ENCODE measurements at places on chromosomes 6 and 20.

DNA sequence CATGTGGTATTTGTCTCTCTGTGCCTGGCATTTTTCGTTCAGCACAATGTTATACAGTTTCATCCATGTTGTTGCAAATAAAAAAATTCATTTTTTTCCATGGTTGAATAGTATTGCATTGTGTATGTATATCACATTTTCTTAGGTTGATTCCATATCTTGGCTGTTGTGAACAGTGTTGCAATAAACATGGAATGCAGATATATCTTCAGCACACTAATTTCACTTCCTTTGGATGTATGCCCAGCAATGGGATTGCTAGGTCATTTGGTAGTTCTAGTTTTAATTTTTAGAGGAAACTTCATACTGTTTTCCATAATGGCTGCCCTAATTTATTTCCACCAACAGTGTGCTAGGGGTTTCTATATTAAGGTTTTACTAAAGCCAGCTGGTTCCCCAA lies 52.6 kb downstream of the GFRAL start:
- DNase-seq, result no peak

DNA sequence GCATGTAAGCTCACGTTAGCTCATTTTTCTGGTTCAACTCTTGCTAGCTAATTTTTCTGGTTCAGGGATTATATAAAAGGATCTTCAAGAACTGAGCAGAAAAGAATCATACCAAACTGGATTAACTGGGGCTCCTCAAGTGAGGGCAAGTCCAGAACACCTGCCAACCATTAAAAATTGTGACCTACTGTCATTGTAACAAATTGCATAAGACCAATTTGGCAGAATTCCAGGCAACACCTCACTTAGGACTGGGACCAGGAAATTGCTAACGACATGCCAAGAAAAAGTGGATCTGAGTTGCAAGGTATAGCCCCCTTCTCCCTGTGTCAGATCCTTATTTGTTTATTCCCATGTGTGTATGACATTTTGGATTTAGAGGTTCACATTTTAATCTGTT lies 216.6 kb downstream of the HIVEP2 start:
- DNase-seq, result no peak

- no peak for DNase-seq
Observed at GRCh38 chr6:97412511-97412910, 129.5 kb upstream of the MMS22L start.

DNA sequence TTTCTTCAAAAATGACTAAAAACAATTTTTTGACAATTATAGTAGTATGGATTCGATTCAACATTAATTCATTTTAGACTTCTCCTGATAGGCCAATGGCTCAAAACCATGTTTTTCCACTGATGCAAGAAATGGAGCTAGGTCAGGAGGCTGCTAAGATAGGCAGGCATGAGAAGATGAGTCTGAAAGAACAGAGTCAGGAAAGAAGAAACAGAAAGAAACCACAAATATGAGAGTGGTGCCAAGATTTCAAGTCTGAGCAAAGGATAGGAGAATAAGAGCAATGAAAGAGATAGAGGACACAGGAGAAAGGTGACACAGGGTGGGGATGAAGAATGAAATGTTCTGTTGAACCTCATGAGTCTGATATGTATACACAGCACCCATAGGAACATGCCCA lies 112.2 kb downstream of the TASP1 start:
- no peak for DNase-seq

GRCh38 chr6:85432554-85432953 lies 17.3 kb upstream of the NT5E start:
- no peak for DNase-seq

GRCh38 chr6:41426438-41426851 lies 91.0 kb downstream of the NCR2 start:
- no peak for DNase-seq

DNA sequence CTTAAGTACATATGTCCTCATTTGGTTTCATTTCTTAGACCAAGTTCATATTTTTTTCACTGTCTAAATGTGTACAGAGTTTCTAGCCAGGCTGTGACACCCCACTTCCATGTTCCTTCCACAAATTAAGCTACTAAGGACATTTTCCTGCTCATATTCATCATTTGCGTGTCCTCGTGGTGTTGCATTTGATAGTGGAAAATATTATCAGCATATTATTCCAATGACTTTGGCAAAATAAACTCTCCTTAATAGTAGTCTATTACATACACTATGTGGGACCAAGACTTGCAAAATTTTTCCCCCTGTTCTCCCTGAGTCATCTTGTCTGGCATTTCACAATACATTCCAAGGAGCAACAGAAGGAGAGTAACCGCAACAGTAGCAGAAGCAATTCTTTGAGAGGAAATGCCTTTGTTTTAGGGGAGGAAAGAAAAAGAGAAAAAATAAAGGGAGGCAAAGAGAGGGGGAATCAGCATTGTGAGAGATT lies 599.2 kb downstream of the COL12A1 start:
- DNase-seq, result no peak

GRCh38 chr6:113102761-113103160 lies 754.4 kb upstream of the MARCKS start:
- no peak for DNase-seq

DNA sequence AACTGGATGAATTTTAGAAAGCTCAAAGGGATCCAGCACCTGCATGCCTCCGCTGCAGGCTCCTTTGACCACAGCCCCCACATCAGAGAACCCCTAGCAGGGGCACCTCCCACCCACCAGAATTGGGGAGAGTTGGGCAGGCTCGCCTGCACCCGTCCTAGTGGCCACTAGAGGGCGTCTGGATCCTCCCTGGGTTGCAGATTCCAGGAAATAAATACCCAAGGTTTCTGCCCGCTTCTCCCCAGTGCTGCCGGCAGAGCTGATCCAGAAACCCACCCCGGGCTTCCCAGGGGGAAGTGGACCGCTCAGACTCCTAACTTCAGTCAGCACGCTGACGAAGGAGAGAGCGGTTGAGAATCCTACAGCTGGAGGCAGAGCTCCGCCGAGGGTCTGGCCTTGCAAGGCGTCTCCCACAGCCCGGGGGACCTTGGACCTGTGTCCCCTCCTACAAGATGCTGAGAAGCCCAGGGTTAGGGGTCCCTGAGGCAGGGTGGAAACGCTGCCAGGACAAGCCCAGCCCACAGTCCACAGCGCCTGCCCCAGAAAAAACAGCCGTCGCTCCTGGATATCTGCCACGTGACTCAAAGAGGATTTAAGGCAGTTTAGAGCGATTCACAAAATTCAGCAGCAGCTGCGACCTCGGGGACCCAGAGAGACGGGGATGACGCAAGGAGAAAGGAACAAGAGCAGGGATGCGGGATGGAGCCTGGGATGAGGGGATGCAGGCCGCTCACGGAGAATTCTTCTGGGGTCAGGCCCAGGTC lies 32.6 kb upstream of the PHACTR3 start:
- peak; percentile 81 for DNase-seq

- DNase-seq, result no peak
Observed at GRCh38 chr6:56714982-56715456, 72.3 kb upstream of the DST start.

DNA sequence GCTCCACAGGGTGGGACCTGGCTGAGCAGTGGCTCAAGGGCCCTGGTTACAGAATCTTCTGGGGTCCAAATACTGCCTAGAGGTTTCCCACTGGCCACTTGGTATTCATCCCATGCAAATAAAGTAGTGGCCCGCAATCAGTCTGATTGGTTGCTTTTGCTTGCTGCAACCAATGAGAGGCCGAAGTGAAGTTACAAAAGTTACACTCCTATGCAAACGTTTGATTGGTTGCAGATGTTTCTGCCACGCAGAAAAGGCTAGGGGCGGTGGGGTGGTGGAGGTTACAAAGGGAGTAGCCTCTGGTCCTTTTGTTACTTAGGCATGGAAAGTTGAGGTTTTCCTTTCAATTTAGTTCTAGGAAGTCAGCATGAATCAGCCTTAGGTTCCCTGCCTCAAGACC lies 3.6 kb upstream of the NHLRC1 start:
- DNase-seq, result no peak

DNA sequence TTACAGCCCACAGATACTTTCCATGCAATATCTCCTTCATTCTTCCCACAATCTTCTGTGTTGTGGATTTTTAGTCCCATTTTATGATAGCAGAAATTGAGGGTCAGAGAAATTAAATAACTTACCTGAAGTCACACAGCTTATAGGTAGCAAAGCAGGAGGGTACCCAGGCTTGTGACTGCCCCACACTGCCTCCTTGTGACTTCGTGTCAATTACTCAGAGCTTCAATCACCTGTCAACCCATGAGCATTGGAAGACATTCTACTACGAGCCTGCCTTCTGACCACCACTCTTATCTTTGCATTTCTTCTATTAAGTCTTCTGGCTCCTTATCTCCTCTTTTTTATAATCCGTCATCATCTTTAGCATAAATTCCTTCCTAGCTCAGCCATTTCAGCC lies 71.6 kb upstream of the NRSN1 start:
- DNase-seq, result no peak

DNA sequence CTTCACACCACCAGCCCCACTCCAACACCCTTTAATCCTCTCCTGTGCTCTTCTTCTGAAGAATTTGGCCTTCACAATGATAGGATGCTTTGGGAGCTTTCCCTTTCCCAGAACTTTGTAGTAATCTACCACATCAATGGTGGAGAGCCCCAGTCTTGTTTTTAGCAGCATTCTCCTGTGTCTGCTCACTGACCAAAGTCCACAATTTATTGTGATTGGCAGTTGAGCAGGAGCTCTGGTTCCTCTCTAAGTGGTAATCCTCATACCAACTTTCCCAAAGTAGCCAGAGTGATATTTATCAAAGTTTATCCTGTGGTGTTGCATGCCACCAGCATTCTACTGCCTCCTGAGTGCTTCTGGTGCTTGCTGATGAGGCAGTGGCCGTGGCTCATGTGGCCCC lies 29.0 kb upstream of the OPN5 start:
- no peak for DNase-seq

DNA sequence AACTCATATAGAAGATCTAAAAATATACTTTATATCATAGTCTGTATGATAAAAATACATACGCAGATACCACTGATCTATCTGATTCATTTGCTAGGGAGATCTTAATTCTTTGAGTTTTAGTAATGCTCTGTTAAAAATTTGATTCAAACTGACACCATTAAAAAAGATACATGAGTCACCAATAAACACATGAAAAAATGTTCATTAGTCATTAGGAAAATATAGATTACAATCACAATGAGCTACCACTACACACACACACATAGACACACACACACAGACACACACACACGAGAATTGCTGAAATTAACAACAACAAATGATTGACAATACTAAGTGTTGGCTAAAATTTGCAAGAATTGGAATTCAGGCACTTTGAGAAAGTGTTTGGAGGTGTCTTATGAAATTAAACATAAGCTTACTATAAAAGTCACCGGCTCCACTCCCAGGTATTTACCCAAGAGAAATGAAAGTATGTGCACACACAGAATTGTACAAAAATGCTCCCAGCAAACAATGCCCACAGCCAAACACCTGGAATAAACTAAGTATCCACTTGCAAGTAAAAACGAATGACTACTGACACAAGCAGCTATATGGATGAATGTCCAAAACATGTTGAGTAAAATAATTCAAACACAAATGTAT lies 117.7 kb upstream of the GGTLC1 start:
- DNase-seq, result no peak

GRCh38 chr6:13384966-13385365 lies 56.6 kb upstream of the TBC1D7 start:
- DNase-seq, result no peak

GRCh38 chr6:68709882-68710281 lies 74.8 kb downstream of the ADGRB3 start:
- no peak for DNase-seq

GRCh38 chr6:56868687-56869086 lies 86.2 kb upstream of the BEND6 start:
- no peak for DNase-seq

DNA sequence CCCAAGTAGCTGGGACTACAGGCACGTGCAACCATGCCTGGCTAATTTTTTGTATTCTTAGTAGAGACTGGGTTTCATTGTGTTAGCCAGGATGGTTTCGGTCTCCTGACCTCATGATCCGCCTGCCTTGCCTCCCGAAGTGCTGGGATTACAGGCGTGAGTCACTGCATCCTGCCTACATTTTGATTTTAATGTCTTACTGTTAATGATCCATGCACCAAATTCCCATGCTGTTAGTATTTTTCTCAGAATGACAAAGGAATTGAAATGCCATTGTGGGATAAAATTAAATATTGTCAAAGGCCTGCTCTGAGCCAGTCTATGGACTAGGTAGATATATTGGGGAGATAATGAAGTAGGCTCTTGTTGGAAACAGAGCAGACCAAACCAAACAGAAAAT lies 28.2 kb downstream of the CBFA2T2 start:
- no peak for DNase-seq

DNA sequence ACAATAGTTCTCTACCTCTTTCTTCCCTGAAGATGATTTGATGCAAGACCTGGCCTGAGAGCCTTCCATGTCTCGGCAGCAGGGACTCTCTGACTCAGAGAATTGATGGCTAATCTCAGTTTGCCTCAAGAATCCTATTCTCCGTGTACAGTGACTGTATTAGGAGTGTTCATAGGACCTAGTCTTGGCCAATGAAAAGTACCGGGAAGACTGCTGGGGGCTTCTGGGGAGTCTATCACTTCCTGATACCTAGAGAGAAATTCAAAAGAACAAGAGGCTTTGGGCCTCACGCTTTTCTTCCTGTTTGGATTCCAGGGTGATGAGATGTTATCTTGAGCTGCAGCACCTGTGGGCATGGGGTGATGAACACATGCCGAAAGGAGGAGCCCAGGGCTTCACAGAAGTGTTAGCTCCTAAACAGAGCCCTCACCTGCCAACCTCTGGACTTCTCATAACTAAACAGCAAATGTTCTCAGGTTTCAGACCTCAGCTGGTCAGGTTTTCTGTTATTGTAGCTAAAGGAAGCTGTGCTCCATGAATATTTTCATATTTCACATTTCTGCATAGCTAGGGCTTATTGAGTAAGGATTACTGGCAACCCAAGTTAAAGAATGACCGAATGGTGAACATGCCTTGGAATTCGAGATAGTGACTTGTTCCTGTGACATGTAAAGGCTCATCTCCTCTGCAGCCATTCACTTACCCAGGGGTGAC lies 323.1 kb upstream of the AGPAT4 start:
- DNase-seq, result no peak

- no peak for DNase-seq
Observed at GRCh38 chr20:36236786-36237121, 476 bp downstream of the AAR2 start.

DNA sequence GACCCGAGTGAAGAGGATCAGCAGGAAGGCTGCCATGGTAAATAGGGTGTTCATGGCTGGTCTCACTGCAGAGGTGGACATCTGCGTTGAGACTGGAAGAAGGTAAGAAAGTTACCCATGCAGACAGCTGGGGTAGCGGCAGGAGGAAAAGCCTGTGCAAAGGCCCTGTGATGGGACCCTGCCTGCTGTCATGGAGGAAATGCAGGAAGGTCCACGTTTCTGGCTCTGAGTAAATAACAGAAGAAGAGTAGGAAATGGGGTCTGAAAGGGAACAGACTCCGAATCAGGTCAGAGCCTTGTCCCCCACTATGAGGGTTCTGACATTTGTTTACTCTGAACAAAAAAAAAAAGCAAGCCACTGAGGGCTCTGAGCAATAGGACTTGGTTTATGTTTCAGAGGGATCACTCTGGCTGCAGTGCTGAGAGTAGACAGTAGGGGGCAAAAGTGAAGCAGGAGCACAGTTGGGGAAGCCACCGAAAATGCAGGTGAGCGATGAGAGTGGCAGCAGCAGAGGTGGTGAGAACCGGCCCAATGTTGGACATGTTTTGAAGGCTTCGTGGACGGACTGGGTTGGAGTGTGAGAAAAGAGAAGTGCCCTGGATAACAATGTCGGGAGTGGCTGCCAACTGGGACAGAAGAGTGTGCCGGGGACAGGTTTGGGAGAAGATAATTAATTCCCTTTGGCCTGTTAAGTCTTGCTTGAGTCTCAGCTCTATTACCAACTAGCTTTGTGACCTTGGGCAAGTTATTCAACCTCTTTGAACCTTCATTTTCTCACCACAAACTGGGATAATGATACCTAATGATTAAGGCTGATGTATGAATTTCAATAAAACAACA lies 57.9 kb upstream of the MAP7 start:
- peak; percentile 53 for DNase-seq

Data from GM13977 (cell line).